Osteoblast (primary cell): ENCODE measurements at places on chromosomes 2 and 18. TPM values are rescaled to one million over a fixed set of nuclear protein-coding genes. Genes with fewer than 3 reads are reported as not detected.

DNA sequence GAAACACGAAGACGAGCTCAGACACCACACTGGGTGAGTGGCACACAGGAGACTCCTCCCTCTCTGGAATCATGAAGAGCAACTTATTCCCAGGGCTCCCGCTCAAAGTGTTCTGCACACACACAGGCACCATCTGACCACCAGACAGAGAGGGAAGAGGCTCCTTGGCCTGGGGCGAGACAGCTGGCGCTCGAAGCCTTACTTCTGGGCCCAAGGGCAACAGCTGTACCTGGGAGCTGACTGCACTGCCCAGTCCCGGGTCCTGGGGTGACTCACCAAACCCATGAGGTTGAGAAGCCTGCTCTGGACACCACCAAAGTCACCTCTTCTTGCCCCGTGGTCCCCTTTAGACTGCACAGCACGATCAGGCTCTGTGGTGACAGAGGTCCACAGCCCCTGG, 42.4 kb downstream of the ADCY3 start:
- DNase-seq = no peak
- peaks cover 10% of the 10 kb centered on the region for H3K4me1 ChIP-seq
- peaks cover 3% of the 10 kb centered on the region for H3K27me3 ChIP-seq

The UCN gene
- total RNA-seq = 0.36 and 1.2 TPM in 2 replicates

GRCh38 chr18:45284174-45284573, 331.1 kb upstream of the SLC14A2 start:
- no peaks in the 10 kb centered on the region for H3K36me3 ChIP-seq
- H3K27me3 ChIP-seq = no peaks in the 10 kb centered on the region
- no peak for DNase-seq

DNA sequence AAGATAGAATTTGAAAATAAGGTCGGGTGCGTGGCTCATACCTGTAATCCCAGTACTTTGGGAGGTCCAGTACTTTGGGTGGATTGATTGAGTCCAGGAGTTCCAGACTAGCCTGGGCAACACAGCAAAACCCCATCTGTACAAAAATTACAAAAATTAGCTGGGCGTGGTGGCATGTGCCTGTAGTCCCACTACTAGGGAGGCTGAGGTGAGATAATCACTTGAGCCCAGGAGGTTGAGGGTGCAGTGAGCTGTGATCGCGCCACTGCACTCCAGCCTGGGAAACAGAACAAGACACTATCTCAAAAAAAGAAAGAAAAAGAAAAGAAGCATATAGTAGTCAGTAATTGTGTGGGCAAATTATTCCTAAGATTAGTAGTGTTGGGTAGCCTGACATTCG, 194.2 kb upstream of the ALPP start:
- no peaks in the 10 kb centered on the region for H3K4me1 ChIP-seq
- no peaks in the 10 kb centered on the region for H3K36me3 ChIP-seq
- H3K27me3 ChIP-seq = no peaks in the 10 kb centered on the region
- no peak for DNase-seq
- no peak overlapping the region for H3K27ac ChIP-seq
- H3K4me3 ChIP-seq = no peak overlapping the region

DNA sequence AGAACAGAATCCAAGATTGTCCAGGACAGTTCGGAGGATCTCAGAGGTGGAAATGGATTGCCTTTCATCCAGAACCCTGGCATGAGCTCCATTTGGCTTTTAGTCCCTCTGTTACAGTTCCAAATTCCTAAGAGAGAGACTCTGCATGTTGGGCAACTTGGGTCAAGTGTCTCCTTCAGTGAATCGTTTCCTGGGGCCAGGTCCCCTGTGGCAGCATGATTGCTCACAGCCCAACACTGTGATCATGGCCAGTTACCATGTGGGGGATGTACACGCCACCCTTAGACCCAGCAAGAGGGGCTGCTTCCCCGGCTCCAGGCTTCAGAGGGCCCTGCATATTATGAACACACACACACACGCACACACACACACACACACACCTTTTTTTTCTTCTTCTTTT, 118.6 kb upstream of the GLI2 start:
- no peak overlapping the region for H3K4me3 ChIP-seq
- peaks cover 50% of the 10 kb centered on the region for H3K4me1 ChIP-seq
- H3K27me3 ChIP-seq = no peaks in the 10 kb centered on the region
- H3K27ac ChIP-seq = peak overlapping the region; percentile 39
- peak; percentile 77 for DNase-seq
- H3K36me3 ChIP-seq = no peaks in the 10 kb centered on the region

DNA sequence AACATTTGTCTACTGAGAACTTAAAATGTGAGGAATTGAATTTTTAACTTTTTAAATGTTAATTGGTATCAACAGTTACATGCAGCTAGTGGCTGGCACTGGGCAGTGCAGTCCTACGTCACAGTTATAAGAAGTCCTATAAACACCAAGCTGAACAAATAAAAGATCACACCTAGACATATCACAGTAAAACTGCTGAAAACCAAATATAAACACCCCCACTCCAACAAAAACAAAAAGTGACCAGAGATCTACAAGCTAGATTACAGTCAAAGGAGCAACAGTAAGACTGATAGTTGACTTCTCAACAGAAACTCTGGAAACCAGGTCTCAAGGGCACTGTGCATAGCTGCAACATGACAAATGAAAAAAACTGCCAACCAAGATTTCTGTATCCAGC, 19.4 kb downstream of the TLK1 start:
- H3K4me3 ChIP-seq = no peak overlapping the region
- no peaks in the 10 kb centered on the region for H3K36me3 ChIP-seq
- H3K27ac ChIP-seq = no peak overlapping the region
- DNase-seq = no peak

GRCh38 chr18:68803356-68803755, 5.5 kb downstream of the CCDC102B start:
- H3K4me3 ChIP-seq = no peak overlapping the region
- no peak for DNase-seq

The POTEC gene
- 0.29 and 0.36 TPM in 2 replicates for total RNA-seq

- H3K4me3 ChIP-seq = no peak overlapping the region
- DNase-seq = no peak
- H3K27me3 ChIP-seq = no peaks in the 10 kb centered on the region
Measured at GRCh38 chr18:8386669-8387380, 222.4 kb upstream of the RAB12 start.

The CDC42EP3 gene
- 121 and 136 TPM in 2 replicates for total RNA-seq

- H3K27me3 ChIP-seq = peaks cover 36% of the 10 kb centered on the region
- no peak for DNase-seq
- peaks cover 4% of the 10 kb centered on the region for H3K4me1 ChIP-seq
- peak overlapping the region; percentile 57 for H3K4me3 ChIP-seq
Measured at GRCh38 chr18:25352629-25353005, 651 bp upstream of the ZNF521 start.

GRCh38 chr2:180033993-180034894, 27.1 kb upstream of the CWC22 start:
- H3K27me3 ChIP-seq = peaks cover 27% of the 10 kb centered on the region
- no peaks in the 10 kb centered on the region for H3K36me3 ChIP-seq
- H3K4me1 ChIP-seq = peaks cover 3% of the 10 kb centered on the region
- DNase-seq = no peak
- no peak overlapping the region for H3K27ac ChIP-seq

The STPG4 gene
- total RNA-seq = 0.59 and 0.72 TPM in 2 replicates

The SNED1 gene
- 94.8 and 127 TPM in 2 replicates for total RNA-seq

- DNase-seq = no peak
- no peaks in the 10 kb centered on the region for H3K4me1 ChIP-seq
- H3K27ac ChIP-seq = no peak overlapping the region
- H3K27me3 ChIP-seq = no peaks in the 10 kb centered on the region
Measured at GRCh38 chr2:72629062-72629461, 196.8 kb downstream of the EXOC6B start.

The RIT2 gene
- total RNA-seq = not detected in 2 replicates

GRCh38 chr2:222179592-222179991, 119.2 kb downstream of the PAX3 start:
- H3K4me1 ChIP-seq = no peaks in the 10 kb centered on the region
- no peaks in the 10 kb centered on the region for H3K36me3 ChIP-seq
- no peaks in the 10 kb centered on the region for H3K27me3 ChIP-seq
- H3K27ac ChIP-seq = no peak overlapping the region
